ENCODE measurements at places on chromosomes 2 and 18.

GRCh38 chr2:46229134-46230063, 67.8 kb upstream of the EPAS1 start:
- DNase-seq, result no peak

DNA sequence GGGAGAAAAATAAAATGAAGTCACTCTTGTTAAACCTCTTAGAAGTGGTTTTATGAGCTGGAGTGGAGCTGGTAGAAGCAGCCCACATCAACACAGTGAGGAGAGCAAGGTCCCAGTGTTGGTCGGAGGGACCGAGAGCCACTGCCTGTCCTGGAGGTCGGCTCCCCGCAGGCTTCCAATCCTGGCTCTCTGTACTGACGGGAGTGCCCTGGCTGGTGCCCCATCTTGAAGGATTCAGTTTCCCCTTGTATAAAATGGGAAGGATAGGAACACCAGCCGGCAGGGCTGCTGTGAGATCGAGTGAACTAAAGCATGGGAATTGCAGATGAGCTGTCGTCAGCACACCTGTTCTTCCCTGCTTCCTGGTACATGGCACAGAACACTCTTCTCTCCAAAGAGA, 104.3 kb upstream of the ID2 start:
- DNase-seq, result no peak

DNA sequence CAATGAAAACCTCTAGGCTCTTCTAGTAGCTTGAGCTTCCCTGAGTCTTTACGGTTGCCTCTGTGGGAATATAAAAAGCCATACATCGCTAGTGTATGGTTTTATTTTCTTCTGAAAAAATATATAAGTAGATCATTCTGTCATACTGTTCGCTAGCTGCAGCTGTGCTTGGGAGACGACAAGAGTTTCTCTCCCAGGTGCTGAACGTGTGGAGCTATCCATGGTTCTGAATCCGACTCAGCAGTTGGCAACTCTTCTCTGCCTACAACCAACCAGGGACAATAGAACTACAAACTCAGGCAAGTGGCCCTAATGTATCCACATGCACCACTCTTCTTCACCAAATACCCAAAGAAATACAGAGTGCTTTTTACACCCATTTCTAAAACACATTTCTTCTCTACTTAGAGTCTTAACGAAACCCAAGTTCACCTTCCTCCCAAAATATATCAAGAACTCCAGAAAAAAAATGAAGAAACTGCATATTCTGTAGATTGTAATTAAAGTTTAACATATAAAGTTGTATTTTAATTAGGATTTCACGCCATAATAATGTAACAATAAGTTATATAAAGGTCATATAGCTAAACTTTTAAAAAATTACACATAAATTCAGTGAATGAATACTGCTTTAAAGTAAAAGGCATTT, 2.2 kb upstream of the KCNH7 start:
- no peak for DNase-seq

DNA sequence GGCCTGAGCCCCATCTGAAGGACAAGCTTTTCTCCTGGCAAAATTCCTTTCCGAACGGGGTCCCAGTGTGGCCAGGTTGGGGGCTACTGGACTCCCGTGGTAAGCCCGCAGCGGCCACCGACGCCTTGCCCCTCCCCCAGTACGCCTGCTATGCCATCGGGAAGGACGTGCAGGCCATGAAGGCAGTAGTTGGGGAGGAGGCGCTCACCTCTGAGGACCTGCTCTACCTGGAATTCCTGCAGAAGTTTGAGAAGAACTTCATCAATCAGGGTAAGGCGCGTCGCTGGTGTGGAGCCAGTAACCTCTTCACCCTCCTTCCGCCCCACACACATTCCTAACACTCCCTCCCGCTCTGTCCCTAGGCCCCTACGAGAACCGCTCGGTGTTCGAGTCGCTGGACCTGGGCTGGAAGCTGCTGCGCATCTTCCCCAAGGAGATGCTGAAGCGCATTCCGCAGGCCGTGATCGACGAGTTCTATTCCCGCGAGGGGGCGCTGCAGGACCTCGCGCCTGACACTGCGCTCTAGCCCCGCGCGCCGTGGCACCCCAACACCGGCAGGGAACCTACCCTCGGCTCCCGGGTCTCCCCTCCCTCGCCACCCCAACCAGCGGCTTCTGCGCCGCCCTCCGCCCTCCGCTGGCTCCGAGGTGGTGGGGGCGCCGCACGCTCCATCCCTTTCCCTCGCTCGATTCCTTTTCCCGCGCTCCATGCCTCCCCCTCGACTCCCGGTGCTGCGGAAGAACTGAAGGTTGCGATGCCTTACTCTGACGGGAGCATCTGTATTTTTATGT, 13.6 kb upstream of the ANKRD53 start:
- DNase-seq, result no peak

GRCh38 chr2:30112561-30112960, 34.2 kb upstream of the YPEL5 start:
- DNase-seq, result no peak

GRCh38 chr2:156538083-156538504, 101.9 kb downstream of the GPD2 start:
- no peak for DNase-seq

GRCh38 chr2:36921984-36922383, 44.4 kb downstream of the STRN start:
- no peak for DNase-seq

Data from esophagus squamous epithelium (tissue), 5 donors.